Astrocyte of the spinal cord (primary cell): ENCODE measurements at places on chromosomes 3 and 15.

DNA sequence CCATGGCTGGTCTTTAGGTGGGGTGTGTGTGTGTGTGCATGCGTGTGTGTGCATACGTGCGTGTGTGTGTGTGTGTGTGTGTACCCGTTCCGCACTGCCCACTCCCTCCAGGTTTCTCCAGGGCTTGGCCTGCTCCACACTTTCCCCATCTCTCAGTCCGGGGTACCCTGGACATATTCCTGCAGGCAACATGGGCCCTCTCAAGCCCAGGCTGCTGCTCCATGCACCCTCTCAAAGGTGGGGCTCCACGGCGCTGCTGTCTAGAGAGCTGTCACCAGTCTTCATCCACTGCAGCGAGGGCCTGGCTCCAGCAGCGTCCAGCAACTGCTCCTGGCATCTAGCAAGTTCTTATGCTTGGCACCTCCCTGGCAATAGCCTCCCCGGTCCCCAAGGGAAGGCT is 86.1 kb downstream of the ATP10A start:
- DNase-seq = no peak

- no peak for DNase-seq
These were observed 3.0 kb downstream of the TRIM59 start for GRCh38 chr3:160446522-160447056.

GRCh38 chr3:119359476-119360326 is 65.5 kb downstream of the ARHGAP31 start:
- no peak for DNase-seq

GRCh38 chr3:107660306-107660976 is 137.7 kb downstream of the BBX start:
- DNase-seq = peak; percentile 65

- no peak for DNase-seq
These were observed 249.3 kb upstream of the SOX14 start for GRCh38 chr3:137514853-137515252.

- DNase-seq = peak; percentile 98
These were observed 241.8 kb upstream of the LRTM1 start for GRCh38 chr3:55169608-55170072.

- DNase-seq = peak; percentile 49
These were observed 163.4 kb downstream of the KLF13 start for GRCh38 chr15:31489801-31490646.

DNA sequence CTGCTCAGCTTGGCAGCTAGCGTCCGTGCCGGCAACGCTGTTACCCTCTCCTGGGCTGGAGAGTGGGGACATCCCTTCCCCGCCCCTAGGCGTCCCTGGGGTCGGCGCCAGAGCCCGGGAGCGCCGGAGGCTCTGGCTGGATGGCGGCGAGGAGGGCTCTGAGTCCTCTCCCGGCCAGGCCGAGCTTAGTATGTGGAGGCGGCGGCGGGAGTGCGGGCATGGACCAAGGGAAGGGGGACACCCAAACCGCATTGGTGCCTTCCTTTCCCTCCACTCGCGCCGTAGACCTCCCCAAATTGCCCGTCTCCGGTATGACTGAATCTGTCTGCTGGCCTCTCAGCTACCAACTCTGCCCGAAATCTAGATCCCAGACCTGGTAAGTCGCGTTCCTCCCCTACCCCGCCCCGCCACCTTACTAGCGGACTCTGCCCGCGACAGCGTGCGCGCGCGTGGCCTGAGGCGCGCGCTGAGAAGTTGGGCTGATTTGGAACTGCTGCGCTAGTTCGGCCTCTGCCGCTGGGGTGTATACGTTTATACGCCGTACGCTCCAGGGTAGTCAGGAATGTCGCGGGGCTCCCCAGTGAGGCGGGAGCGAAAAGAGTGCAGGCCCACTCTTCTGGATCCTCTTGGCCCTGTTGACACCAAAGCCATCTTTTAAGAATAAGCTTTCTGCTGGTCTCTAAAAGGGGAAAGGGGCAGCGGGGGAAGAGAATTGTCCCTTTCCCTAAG is 12.2 kb downstream of the ZIC1 start:
- peak; percentile 90 for DNase-seq
